Activated T-helper 2 cell treated with anti-CD3 and anti-CD28 coated beads, Interferon-gamma antibody, Interleukin-2, Interleukin-4, amounts not matched to agents 10 μg/mL and 5 μg/mL and 100 μg/mL, durations not matched to agents 14 hours and 24 hours and 36 hours (primary cell): ENCODE measurements at places on chromosomes 7 and 10. TPM values are rescaled to one million over a fixed set of nuclear protein-coding genes. Genes with fewer than 3 reads are reported as not detected.

SMC3 gene
- 78.4 and 78.8 TPM in 2 replicates for total RNA-seq

DNA sequence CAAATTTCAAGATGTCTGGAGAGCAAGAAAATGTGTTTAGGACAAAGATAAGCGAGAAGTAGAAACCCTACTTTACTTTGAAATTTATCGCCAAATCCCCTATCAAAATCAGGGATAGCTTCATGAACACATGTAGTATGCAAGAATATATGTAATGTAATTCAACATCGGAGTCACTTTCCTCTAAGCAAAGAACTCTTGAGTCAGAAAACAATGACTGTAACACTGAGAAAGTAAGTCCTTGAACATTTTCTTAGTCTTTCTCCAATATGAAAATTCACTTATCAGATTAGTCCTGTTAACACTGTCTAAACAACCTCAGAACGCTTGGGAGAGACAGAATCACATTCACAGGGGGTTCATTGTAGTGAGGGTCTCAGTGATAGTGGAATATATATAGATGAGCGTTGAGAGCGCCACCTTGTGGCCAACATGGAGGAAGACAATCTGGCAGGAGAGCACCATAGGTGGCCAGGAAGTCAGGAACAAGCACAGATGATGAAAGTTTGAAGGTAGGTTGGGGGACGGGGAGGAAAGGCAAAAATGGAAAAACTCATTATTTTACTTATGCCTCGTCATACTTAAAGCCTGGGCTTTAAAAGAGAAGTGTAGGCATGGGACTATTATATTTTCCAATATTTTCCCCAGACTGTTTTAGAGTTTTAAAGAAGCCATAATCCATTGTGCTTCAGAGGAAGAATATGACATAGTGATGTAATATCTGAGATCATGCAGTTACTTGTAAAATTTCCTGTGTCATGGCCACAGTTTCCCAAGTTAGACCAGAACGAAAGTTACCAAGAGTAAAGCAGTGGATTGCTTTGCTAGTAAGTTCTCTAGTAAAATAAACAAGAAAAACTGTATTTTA, 115.5 kb upstream of the GNAI1 start:
- no peaks in the 10 kb centered on the region for H3K27me3 ChIP-seq
- H3K4me1 ChIP-seq, result no peaks in the 10 kb centered on the region
- H3K4me3 ChIP-seq, result no peak overlapping the region
- H3K36me3 ChIP-seq, result no peaks in the 10 kb centered on the region
- no peak for DNase-seq

- H3K27ac ChIP-seq, result no peak overlapping the region
- H3K4me3 ChIP-seq, result peak overlapping the region; percentile 57
- H3K4me1 ChIP-seq, result peaks cover 35% of the 10 kb centered on the region
- H3K27me3 ChIP-seq, result peaks cover 3% of the 10 kb centered on the region
These were observed 723 bp upstream of the TES start for GRCh38 chr7:116209561-116210070.

- no peaks in the 10 kb centered on the region for H3K36me3 ChIP-seq
- no peak for DNase-seq
- H3K4me3 ChIP-seq, result no peak overlapping the region
- no peak overlapping the region for H3K27ac ChIP-seq
- H3K27me3 ChIP-seq, result no peaks in the 10 kb centered on the region
- H3K4me1 ChIP-seq, result no peaks in the 10 kb centered on the region
These were observed 108.5 kb downstream of the TCERG1L start for GRCh38 chr10:131202990-131203389.

DNA sequence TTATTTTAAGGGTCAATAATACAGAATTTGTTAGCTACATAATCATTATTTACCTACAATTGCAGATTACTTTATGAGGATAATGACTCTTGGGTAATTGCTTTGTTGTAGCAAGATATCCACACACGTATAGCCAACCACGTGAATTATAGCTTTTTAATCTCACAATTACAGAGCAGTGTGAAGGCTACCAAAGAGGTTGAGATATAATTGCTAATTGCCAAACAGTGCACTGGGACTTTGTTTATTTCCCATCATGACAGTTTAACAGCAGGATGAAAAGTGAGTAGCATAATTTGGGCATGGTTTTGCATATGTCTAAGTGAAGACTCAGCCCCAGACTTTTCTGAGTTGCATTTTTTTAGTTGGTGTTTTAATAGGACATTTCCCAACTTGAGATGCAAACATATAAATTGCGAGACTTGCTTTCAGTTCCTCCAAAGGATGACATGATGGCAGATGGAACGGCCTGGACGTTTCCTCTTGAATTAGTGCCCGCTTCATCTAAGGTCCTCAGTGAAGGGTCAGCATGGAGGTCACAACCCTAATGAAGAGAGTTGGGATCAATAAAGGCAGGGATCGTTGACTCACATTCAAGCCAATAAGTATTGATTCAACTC, 180.7 kb upstream of the GPR26 start:
- H3K36me3 ChIP-seq, result no peaks in the 10 kb centered on the region
- peaks cover 4% of the 10 kb centered on the region for H3K27me3 ChIP-seq
- no peak for DNase-seq
- no peaks in the 10 kb centered on the region for H3K4me1 ChIP-seq

- no peaks in the 10 kb centered on the region for H3K36me3 ChIP-seq
- no peak for DNase-seq
- no peak overlapping the region for H3K4me3 ChIP-seq
- H3K27me3 ChIP-seq, result peaks cover 32% of the 10 kb centered on the region
- no peaks in the 10 kb centered on the region for H3K4me1 ChIP-seq
These were observed 33.8 kb upstream of the ELMO1 start for GRCh38 chr7:37482505-37482904.

DNA sequence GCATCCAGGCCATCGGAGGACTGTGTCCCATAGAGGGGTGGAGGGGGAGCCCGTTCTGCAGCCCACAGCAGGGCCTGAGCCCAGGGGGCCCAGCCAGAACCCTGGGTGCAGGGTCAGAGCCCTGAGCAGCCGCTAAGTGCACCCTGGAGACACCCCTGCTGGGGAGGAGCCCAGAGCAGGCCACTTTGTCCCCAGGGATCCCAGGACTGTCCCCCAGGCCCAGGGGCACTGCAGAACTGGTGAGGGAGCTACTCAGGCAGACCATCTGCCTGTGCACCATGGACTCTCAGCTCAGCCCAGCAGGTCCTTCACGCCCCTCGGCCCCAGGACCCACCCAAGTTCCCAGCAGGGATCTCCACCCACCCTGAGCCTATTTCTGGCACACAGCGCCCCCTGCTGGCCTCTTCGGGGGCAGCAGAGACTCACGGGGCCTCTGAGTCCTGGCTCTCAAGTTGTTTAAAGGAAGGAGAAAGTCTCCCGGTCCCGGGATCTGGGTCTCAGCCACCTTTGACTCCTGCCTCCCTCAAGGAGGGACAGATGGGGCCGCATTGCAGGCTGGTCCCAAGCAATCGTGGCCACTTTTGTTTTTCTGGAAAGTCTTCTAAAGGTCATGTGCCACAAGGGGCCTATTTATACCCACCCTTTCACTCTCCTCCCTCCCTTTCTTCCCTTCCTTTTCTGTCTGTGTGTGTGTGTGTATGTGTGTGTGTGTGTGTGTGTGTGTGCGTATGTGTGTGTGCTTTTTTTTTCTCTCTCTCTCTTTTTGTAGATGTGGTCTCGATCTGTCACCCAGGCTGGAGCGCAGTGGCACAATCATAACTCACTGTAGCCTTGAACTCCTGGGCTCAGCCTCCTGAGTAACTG, 90.3 kb downstream of the MYL10 start:
- H3K4me1 ChIP-seq, result no peaks in the 10 kb centered on the region
- H3K27me3 ChIP-seq, result no peaks in the 10 kb centered on the region
- peak; percentile 45 for DNase-seq
- no peaks in the 10 kb centered on the region for H3K36me3 ChIP-seq
- H3K27ac ChIP-seq, result no peak overlapping the region
- H3K4me3 ChIP-seq, result no peak overlapping the region

GRCh38 chr10:114142018-114142417, 32.0 kb downstream of the CCDC186 start:
- no peaks in the 10 kb centered on the region for H3K27me3 ChIP-seq
- no peak for DNase-seq
- no peaks in the 10 kb centered on the region for H3K4me1 ChIP-seq
- H3K27ac ChIP-seq, result no peak overlapping the region
- H3K4me3 ChIP-seq, result no peak overlapping the region

SLIT1 gene
- 0.21 and 0.32 TPM in 2 replicates for total RNA-seq

ZNF248 gene
- 9.2 and 11.2 TPM in 2 replicates for total RNA-seq

DNA sequence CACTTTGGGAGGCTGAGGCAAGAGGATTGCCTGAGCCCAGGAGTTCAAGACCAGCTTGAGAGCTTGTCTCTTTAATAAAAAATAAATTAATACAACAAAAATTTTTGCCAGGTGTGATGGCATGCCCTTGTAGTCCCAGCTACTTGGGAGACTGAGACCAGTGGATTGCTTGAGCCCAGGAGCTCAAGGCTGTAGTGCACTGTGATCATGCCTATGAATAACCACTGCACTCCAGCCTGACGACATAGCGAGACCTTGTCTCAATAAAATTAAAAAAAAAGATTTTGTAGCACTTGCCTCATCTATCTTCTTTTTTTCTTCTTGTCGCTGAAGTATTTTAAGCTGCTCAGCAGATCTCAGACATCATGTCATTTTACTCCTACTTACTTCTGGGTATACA, 26.3 kb downstream of the CREM start:
- H3K4me3 ChIP-seq, result no peak overlapping the region
- DNase-seq, result no peak
- H3K27ac ChIP-seq, result no peak overlapping the region

HOXA11 gene
- total RNA-seq, result not detected in 2 replicates

LLCFC1 gene
- not detected in 2 replicates for total RNA-seq

DNA sequence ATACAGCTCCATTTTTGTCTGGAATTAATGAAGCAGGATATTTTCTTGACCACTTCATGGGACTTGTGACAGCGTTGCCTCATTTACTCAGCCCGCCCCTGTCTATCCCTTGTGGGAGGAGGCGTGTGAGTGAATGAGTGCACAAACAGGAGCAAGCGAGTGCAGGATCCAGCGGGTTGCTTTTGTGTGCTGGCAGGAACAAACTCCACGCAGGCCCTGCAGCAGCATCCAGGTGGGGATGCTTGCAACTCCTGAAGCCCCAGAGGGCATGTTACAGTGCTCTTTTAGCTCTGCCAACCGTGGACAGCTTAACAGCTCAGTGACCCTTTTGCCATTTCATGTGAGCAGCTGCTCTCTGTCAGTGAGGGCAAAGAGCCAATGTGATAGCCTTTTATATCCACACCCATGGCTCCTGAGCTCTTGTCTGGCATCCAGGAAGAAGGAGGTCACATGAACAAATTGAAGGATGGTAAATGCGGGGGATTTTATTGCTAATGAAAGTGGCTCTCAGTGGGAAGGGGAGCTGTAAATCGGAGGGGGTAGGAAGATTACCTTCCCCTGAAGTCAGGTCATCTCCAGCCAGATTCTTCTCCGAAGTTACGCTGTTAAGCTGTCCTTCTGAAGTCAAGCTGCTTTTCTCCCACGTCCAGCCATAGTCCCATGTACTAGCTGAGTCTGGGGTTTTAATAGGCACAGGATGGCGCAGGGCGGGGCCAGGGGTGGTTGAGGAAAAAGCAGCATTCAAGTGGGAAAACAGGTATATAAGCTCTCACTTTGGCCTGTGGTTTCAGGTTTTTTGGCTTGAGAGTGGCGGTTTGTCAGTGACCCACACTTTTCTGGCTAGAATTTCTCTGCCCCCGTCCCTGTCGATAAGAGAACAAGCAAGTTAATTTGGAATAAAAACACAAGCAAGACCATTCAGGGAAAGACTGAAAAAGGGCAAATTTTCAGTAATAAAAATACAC, 714.7 kb upstream of the MBL2 start:
- no peaks in the 10 kb centered on the region for H3K27me3 ChIP-seq
- DNase-seq, result no peak
- no peak overlapping the region for H3K27ac ChIP-seq
- H3K36me3 ChIP-seq, result no peaks in the 10 kb centered on the region

DNA sequence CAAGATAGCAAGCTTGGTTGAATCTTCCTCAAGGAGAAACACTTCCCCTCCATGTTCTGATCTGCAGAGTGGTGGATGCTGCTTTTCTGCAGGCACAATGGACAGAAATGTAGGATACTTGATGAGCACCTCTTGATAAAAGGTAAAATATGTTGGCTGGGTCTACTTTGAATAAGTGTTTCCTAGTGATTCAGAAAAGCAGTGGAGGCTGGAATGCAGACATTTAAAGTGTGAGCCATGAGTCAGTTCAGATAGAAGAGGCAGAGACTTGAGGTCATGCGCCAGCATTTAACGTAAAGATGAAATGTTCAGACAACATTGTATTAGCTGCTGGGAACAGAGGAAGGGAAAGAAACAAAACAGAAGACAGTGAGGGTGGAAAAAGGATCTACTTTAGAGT, 403.1 kb downstream of the ADRA2A start:
- no peaks in the 10 kb centered on the region for H3K4me1 ChIP-seq
- no peaks in the 10 kb centered on the region for H3K27me3 ChIP-seq
- DNase-seq, result no peak
- H3K36me3 ChIP-seq, result no peaks in the 10 kb centered on the region

NXPH1 gene
- not detected in 2 replicates for total RNA-seq

- H3K27ac ChIP-seq, result peak overlapping the region; percentile 62
- peaks cover 5% of the 10 kb centered on the region for H3K27me3 ChIP-seq
- no peak overlapping the region for H3K4me3 ChIP-seq
- DNase-seq, result peak; percentile 28
These were observed 121.8 kb downstream of the SGMS1 start for GRCh38 chr10:50501924-50502452.

DGKB gene
- not detected in 2 replicates for total RNA-seq
